IgD-negative memory B cell (primary cell): ENCODE measurements at places on chromosomes 12 and 14. TPM values are rescaled to one million over a fixed set of nuclear protein-coding genes. Genes with fewer than 3 reads are reported as not detected.

RDH11 gene
- 58.5 TPM for polyA plus RNA-seq

KRT5 gene
- polyA plus RNA-seq: not detected

SELPLG gene
- 37.0 TPM for polyA plus RNA-seq

KCNK10 gene
- polyA plus RNA-seq: not detected

WNK1 gene
- polyA plus RNA-seq: 47.0 TPM

ALKBH1 gene
- polyA plus RNA-seq: 10.2 TPM

SERPINA9 gene
- 0.63 TPM for polyA plus RNA-seq

DNAJC22 gene
- not detected for polyA plus RNA-seq

HCAR3 gene
- polyA plus RNA-seq: not detected

SVOP gene
- polyA plus RNA-seq: not detected

PMEL gene
- polyA plus RNA-seq: 1.1 TPM

PLEKHD1 gene
- 0.11 TPM for polyA plus RNA-seq

KLHL33 gene
- polyA plus RNA-seq: 0.10 TPM

NKX2-1 gene
- polyA plus RNA-seq: not detected

PIANP gene
- not detected for polyA plus RNA-seq

TPPP2 gene
- not detected for polyA plus RNA-seq

CPNE6 gene
- polyA plus RNA-seq: not detected

CD4 gene
- polyA plus RNA-seq: 6.6 TPM

RNU7-1 gene
- not detected for polyA plus RNA-seq

DCN gene
- not detected for polyA plus RNA-seq

DEGS2 gene
- polyA plus RNA-seq: 6.5 TPM

KCNH3 gene
- polyA plus RNA-seq: 0.15 TPM

GON7 gene
- polyA plus RNA-seq: 31.5 TPM

CLEC7A gene
- 1.9 TPM for polyA plus RNA-seq
